ENCODE measurements at places on chromosomes 1 and 21.
A peak's percentile ranks its signal among the peaks of the same experiment; 100 is the strongest.

- no peaks in the 10 kb centered on the region for H3K4me1 ChIP-seq
- H3K27me3 ChIP-seq = no peaks in the 10 kb centered on the region
- H3K4me3 ChIP-seq = no peak overlapping the region
- no peak overlapping the region for H3K27ac ChIP-seq
- DNase-seq = no peak
These were observed 176.5 kb downstream of the PBX1 start for GRCh38 chr1:164735315-164736052.

DNA sequence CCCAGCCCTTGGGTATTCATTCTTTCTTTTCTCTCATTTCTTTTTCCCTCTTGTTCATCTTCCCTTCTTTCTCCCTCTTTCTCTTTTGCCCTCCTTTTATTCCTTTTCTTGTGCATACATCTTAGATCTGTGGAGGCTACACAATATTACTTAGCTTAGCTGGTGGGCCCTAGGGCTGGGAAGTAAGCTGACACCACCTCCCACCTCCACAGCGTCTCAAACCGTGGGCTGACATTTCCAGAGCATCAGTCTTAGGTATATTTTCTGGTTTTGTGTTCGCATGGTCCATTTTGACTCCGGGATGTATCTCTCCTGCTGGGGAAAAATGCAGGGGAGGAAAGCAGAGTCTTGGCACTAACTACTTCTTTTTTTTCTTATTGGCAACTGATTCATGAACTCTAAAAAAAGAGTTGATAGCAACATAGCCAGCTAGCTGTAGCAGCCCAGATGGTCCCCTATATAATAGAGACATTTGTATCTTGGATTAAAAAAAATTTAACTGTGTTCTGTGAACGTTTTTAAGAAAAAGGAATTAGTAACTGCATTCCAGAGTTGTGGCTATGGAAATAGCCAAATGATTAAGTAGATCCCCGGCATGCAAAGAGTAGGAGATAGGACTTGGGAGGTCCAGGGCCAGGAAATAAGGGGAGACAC lies 15.5 kb downstream of the CNIH3 start:
- H3K4me1 ChIP-seq = no peaks in the 10 kb centered on the region
- H3K27ac ChIP-seq = no peak overlapping the region
- no peak overlapping the region for H3K4me3 ChIP-seq
- H3K36me3 ChIP-seq = no peaks in the 10 kb centered on the region

GRCh38 chr1:45974541-45975269 lies 157.7 kb downstream of the PIK3R3 start:
- no peaks in the 10 kb centered on the region for H3K4me1 ChIP-seq
- no peak overlapping the region for H3K27ac ChIP-seq
- no peak overlapping the region for H3K4me3 ChIP-seq
- DNase-seq = no peak
- H3K27me3 ChIP-seq = no peaks in the 10 kb centered on the region

- no peak for DNase-seq
- H3K4me1 ChIP-seq = peaks cover 5% of the 10 kb centered on the region
- no peak overlapping the region for H3K27ac ChIP-seq
- H3K36me3 ChIP-seq = no peaks in the 10 kb centered on the region
These were observed 67.8 kb upstream of the POU3F1 start for GRCh38 chr1:38114241-38115026.

DNA sequence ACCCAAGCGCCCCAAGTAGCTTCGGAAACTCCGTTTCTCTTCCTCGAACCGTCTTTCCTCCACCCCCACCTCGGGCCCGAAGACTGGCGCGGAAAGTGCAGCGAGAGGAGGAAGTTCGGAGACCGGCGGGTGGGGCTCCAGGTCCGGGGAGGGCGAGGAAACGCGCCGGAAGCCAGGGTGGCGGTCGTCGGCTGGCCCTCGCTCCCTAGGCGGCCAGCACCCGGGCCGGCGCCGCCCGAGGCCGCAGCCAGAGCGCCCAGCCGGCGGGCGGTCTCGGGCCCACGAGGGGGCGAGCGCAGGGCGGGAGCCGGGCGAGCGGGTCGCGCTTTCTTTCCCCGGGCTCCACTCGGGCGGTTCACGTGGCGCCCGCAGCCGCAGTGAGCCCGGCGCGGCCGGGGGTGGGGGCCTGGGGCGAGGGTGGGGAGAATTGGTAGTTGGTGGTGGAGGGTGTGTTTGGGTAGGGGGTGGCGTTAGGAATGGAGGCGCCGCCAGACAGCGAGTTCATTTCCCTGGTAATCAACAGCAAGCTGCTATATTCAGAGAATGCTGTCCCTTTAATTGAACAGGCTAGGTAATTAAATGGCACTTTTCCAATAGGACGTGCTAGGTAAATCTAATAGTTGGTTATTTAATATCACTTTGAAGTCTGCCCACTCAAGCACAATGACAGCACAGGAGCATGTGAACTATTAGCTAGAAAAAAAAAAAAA lies 6.7 kb downstream of the LMO4 start:
- H3K36me3 ChIP-seq = peaks cover 13% of the 10 kb centered on the region
- H3K4me1 ChIP-seq = peaks cover 41% of the 10 kb centered on the region
- H3K27me3 ChIP-seq = no peaks in the 10 kb centered on the region
- peak overlapping the region; percentile 50 for H3K4me3 ChIP-seq

GRCh38 chr1:88286716-88287115 lies 397.4 kb upstream of the PKN2 start:
- H3K36me3 ChIP-seq = no peaks in the 10 kb centered on the region
- H3K27me3 ChIP-seq = no peaks in the 10 kb centered on the region
- no peak overlapping the region for H3K4me3 ChIP-seq
- DNase-seq = no peak
- no peak overlapping the region for H3K27ac ChIP-seq
- H3K4me1 ChIP-seq = no peaks in the 10 kb centered on the region

DNA sequence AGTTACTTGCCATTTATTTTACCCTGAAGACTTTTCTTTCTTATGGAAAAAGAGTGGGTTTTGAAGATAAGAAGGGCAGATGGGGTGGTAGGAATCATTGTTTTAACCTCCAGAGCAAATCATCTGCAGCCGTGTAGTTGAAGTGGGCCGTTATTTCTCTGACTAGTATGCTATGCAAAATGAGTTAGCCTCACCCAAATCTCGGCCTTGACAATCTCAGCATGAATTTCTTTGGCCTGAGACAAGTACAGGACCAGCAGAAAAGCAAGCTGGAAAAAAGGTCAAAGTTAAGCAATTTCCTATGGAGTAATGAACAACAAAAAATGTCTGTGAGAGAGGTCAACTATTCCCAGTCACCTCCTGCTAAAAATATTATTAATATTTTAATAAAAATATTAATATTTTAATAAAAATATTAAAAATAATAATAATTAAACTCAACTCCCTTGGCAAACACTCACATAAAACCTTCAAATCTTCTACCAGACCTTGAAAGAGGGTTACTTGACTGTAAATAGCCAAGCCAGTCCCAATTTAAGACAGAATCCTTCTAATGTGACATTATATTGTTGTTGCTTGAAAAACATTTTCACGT lies 6.8 kb upstream of the TEKT2 start:
- H3K4me3 ChIP-seq = no peak overlapping the region
- no peaks in the 10 kb centered on the region for H3K4me1 ChIP-seq
- no peak overlapping the region for H3K27ac ChIP-seq
- no peaks in the 10 kb centered on the region for H3K27me3 ChIP-seq

DNA sequence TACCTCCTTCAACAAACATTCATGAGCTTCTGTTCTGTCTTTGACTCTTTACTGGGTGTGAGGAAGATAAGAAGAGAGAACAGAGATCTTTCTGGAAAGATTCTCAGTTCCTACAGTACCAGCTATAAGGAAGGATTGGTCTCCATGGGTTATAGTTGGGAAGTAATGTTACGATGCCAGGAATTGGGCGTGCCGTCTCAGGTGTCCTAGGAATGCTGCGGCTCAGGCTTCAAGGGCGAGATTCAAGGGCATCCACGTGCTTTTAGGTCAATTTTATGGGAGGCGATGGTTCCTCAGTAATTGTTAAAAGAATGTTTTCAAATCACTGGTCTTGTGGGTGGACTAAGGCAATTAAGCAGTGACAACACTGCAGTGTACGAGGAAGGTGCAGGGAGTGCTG lies 27.3 kb downstream of the COG2 start:
- H3K4me3 ChIP-seq = no peak overlapping the region
- no peak overlapping the region for H3K27ac ChIP-seq
- peaks cover 58% of the 10 kb centered on the region for H3K36me3 ChIP-seq
- H3K27me3 ChIP-seq = no peaks in the 10 kb centered on the region
- H3K4me1 ChIP-seq = no peaks in the 10 kb centered on the region

Data from upper lobe of left lung (tissue), 6 donors.